ENCODE measurements at places on chromosomes 5 and 9.

- no peak for DNase-seq
Observed at GRCh38 chr9:86636038-86636437, 281.8 kb upstream of the TUT7 start.

DNA sequence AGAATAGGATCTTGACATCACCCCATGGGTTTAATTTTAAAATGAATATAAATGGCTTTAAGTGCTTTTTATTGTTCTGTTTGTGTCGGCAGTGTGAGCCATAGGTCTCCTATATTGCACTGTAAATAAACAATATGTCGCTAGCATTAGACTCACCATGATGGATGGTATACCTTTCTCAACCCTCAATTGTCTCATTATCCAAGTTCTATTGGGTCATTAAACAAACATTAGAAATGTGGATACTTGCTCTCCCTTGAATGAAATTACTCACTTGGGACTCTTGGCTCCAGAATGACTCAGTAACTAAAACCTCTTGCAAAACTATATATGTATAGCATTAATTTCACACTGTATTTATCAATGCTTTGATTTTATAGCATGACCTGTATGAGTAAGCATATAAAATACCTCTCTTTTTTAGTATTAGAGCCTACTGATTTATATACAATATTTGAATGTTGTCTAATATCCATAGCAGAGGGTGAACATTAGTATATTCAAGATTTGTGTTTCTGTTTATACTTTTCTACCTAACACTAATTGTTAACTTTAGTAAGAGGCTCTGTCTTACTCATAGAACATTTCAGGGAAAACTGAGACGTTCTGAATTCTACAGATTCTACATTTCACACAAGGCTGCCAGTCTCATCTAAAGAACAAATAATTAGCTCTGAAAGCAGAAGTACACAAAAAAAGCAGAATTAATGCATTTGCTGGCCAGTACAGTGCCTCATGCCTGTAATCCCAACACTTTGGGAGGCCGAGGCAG lies 303.8 kb upstream of the PRR16 start:
- no peak for DNase-seq

DNA sequence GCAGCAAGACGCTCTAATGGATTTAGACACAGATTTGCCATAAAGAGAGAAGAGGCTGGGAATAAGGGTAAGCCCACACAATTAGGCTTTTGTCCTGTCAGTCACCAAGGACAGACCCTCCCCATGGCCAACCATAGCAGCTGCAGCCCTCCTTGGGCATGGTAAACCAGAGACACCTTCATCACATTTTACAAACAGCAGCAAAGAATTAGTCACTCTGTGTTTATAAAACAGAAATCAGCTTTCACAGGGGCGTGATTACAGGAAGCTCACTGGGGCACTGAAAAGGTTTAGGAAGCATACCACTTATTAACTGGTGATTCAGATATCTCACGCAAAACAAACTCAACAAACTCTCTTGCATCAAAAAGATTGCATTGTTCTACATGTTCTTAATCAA lies 37.3 kb upstream of the ZNF622 start:
- no peak for DNase-seq

DNA sequence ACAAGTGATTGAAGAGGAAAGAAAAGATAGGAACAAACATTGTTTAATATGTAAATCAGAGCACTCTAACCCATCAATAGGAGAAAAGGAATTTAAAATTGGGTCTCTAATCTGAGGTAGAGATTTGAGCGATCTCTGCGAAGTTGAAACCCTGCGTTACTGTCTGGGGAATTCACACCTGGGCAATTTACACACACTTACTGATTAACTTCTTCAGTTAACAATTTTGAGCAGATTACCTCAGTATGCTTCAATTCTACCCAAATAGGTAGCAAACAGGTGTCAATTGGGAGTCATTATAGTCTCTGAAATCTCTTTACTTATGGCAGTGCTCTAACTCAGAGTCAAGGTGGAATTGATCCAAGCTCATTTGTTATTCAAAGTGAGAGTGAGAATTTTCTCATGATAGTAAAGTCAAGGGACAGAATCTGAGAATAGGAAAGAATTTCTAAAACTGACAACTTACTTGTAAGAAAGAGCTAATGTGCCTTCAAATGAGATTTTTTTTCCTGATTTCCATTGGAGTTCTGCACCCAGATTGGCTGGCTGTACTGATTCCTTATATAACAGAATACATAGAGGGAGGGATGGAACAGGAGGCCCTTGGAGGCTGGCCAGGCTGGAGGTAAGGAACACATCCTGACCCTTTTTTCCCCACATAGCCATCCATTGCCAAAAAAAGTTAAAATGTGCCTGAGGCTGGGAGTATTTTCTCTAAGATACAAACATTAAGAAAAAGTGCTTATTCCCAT lies 27.1 kb upstream of the IFNA14 start:
- DNase-seq = no peak

DNA sequence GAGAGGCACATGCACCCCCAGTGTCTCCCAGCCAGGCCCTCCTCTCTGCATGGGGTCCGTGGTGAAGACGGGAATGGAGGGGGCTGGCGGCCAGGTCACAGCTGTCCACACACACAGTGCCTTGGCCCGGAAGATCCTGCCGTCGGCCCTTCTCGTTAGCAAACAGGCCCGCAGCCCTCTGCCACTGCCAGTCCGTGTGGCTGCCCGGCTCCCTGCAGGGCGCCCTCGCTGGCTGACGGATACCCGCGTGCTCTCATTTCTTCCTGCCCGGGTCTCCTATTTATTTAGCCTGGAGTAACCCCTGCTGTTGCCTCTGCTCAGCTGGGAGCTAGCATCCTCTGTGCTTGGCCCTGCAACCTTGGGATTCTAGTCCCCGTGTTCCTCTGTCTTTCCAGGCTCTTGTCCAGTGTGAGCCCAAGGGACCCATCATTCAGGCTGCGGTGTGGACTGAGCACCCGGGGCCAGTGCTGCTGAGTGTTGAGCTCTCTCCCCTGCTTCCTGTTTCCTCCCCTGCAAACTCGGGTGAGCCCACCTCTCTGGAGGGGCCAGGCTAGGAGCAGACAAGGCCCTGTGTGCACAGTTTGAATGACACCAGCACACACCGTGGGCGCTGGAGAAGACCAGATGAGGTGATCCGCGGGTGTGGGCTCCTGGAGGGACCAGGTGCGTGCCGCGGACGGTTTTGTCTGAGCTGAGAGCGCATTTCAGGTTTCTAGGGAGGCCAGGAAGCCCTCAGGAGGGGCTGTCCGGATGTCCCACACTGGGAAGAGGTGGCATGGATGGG lies 14.6 kb upstream of the RNU6ATAC start:
- no peak for DNase-seq

DNA sequence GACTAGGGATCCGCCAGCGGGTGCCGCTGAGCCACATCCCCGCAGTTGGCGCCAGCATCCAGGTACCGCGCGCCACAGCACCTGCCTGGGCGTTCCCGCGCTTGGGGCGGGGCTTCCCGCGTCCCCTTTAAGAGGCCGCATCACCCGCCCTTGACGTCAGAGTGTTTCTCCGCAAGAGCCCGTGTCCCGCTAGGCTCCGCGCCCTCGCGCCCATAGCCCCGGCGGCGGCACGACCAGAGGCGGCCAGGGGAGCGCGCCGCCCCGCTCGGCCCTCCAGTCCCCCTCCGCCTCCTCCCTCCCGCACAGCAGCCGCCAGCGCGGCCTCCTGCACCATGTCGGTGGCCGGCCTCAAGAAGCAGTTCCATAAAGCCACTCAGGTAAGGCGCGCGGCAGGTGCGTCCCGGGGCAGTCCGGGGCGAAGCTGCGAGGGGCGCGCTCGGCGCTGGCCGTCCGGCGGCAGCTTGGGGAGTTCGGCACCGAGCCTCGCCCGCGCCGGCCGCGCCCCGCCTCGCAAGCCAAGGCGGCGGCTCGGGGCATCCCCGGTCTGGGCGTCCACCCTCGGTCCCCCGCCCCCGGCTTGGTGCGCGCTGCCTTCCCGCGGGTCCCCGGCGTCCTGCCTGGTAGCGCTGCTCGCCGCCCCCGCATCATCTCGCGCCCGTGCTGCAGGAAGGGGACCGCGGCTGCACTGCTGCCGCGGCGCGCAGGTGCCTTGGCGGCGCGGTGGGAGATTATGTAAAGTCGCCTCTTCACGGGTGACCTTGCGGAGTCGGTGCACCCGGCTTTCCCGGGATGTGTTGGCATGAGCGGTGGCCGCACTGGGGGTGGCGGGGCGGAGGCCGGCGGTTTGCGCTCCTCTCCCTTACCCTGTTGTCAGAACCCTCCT lies at the start of gene SH3GL2:
Gene SH3GL2, plus strand, starts transcription at position 156 of the 883 bp plus-strand sequence.
- no peak for DNase-seq

GRCh38 chr5:16007750-16008415 lies 171.7 kb downstream of the MARCHF11 start:
- no peak for DNase-seq

DNA sequence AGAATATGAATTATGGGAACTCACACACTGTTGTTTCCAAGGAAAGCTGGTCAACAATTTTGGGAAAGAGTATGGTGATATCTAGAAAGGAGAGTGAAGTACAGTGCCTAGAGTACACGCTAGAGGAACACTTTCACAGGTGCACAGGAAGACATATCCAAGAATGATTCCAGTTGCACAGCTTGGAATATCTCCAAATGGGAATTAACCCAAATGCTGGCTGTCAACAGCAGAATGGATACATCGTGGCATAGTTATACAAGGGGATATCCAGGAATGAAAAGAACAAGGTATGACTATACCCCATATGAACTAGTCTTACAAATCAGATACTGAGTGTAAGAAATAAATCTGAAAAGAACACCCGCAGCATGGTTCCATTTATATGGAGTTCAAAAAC lies 231.3 kb downstream of the FSTL4 start:
- no peak for DNase-seq

- DNase-seq = no peak
Observed at GRCh38 chr9:124834591-124834990, 18.7 kb upstream of the WDR38 start.

- peak; percentile 89 for DNase-seq
Observed at GRCh38 chr5:176415952-176416924, at the start of gene CLTB. Gene CLTB, minus strand, starts transcription at chr5:176416539. Its CDS starts 176 bp downstream, at chr5:176416363.

DNA sequence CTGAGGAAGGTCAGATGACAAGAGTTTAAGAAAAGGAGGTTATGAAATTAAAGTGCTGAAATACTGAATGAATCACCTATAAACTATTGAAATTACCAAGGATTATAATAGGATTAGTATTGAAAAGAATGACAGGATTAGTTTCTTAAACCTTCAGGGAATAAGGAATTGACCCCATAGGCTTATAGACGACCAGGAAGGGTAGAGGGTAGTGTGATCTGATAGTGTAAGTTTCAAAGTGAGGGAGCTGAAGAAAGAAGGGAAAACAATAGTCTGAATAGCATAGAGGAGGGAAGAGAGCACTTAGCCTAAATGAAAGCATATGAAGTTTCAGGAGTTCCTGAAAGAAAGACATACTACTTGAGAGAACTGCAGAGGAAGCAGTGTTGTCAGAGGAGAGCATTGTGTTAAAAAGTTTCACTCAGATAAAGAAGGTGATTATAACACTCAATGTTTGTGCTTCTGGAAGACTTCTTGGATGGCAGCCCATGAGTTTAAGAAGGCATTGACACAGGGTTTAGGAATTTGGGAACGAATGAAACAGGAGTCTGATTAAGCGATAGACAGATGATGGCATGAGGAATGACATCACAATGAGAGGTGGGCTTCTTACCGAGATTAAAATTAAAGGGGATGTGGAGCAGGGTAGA lies 557.9 kb upstream of the GRAMD2B start:
- no peak for DNase-seq

GRCh38 chr9:4689687-4690104 lies 10.3 kb downstream of the CDC37L1 start:
- no peak for DNase-seq

GRCh38 chr9:129405089-129405826 lies 215.6 kb downstream of the C9orf50 start:
- no peak for DNase-seq

DNA sequence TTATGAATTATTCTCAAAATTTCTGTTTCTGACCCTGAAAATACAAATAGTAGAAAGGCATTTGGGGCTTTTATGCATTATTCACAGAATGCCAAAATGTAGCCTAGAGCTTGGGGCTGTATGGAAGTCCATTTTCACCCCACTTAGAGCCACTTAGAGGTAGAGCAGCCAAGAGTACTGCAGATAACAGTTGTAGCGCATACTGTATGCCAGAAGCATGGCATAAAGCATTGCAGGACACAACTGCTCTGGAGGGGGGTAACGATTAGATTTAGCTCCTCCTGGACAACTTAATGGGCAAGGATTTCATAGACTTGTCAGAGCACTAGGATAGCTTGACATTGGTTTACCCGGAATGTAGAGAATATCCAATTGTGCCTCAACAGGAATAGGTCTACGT lies 15.7 kb downstream of the SLC31A1 start:
- no peak for DNase-seq

DNA sequence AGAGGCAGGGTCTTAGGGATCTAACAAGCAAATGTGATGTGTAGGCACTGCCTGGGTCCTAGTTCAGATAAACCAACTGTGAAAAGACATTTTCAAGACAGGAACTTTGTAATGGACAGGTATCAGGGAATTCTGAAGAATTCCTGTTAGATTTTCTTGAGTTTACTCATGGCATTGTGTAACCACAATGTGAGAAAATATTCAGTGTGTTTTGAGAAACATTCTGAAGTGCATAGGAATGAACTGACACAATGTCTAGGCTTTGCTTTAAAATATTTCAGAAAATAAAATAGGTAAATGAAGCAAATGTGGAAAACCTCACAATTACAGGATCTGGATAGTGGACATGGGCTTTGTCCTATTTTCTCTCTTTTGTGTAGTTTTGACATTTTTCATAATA lies 15.2 kb upstream of the AFAP1L1 start:
- DNase-seq = no peak

DNA sequence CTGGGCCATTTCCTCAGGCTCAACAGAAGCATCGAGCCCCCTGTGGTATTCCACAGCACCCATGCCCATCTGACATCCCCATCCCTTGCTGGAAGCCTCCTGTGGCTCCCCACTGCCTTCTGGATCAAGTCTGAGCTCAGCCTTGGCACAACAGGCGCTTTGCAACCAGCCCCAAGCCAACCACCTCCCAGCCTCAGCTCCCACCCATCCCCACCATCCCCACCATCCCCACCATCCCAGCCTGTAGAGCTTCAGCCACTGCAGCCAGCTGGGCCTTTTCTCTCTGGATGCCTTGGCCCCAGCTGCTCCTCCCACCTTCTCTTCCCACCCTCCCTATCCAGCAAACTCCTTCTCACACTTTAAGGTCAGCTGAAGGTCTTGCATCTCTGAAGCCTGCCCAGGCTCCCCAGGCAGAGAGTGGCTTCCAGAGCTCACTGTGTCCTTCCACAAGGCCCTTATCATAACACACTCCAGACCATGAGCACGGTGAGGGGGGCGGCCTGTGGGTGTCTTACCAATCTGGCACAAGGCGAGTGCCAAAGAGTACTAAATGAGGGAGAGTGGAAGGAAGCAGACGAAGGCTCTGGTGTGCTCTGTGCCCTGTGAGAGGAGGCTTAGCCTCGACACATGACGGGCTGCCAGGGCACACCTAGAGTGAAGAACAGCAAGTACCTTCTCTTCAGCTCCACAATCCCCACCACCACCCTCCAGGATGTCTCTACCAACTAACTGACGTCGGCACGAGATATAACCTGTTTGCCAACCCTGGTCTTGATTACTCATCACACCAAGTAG lies 6.5 kb downstream of the HIGD2A start:
- no peak for DNase-seq
